ENCODE measurements at places on chromosomes 13 and 19. TPM values are rescaled to one million over a fixed set of nuclear protein-coding genes. Genes with fewer than 3 reads are reported as not detected.

ACTL9 gene
- total RNA-seq = not detected

PSG1 gene
- total RNA-seq = 11.0 TPM

DNA sequence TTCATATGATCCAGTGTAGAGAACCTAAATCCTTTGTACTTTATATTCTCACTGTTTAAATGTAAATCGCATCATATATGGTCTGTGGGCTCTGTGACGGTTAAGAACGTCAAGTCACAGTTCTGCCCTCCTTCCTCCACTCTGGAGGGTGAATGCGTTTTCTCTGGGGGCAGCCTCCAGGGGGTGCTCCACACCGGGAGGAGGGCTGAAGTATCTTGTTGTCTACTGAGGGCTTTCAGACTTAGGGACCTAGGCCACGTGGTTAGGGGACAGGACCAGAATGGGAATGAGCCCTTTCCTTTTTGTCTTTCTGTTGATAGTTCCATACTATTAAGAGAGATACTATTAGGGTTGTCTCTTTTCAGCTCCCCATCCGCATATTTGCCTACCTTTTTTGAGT is 504.9 kb downstream of the FGF9 start:
- no peak for DNase-seq

- no peak for DNase-seq
Observed at GRCh38 chr13:99854366-99854765, 117.2 kb downstream of the ZIC5 start.

- DNase-seq = no peak
Observed at GRCh38 chr13:102399791-102400674, 1.8 kb downstream of the FGF14 start.

DNA sequence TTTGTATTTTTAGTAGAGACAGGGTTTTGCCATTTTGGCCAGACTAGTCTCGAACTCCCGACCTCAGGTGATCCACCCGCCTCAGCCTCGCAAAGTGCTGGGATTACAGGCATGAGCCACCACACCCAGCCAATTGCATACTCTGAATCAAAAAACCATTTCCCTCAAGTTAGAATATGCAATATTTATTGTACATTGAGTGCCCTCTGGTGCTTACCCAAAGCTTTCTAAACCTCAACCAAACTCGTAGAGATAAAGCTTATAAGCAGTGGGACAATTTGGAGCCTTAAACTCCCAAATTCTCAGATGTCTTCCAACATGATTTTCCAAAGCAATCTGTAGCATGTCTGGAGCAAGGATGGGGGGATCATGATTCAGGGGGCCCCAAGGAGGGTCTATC is 22.4 kb downstream of the RFXAP start:
- DNase-seq = no peak

DNA sequence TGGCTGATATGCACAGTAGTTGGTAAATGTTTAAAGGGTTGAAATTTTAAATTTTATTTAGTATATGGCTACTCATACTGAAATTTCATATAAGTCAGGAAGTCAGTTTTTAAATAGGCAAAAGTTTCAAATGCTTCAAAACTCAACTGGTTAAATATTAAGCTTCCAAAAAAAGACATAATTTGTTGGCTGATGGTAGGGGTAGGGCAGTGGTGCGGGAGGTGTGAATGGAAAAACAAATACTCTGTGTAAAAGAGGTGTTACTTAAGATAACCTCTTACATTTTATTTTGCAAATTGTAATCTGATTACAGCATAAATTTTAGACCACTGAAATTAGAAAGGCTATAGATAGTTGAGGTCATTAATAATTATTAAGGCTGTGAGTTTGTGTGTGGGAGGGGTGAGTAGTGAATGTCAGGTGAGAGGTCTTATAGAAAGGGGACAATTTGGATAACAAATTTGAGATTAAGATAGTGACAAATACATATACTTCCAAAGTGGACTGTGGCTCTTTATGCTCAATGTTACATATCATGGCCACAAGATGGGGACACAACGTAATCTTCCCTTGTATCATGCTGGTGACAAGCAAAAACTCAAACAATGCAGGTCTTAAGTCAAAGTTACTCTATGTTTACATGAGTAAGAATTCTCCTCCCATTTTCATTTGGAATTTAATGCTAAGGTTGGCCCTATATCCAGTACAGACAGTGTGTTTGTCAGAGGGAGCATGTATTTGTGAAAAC is 36.6 kb upstream of the OXGR1 start:
- DNase-seq = peak; percentile 59

DNA sequence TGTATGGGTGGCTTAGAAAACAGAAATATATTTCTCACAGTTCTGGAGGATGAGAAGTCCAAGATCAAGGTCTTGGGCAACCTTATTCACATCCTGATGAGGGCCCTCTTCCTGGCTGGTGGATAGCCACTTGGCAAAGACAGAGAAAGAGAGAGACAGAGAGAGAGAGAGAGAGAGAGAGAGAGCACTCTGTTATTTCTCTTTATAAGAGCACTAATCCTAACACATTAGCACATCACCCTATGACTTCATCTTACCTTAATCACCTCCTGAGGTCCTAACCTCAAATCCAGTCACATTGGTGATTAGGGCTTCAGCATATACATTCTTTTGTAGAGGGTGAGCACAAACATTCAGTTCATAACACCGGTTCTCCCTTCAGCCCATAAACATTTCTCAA is 430.3 kb downstream of the EFNB2 start:
- peak; percentile 46 for DNase-seq

DNA sequence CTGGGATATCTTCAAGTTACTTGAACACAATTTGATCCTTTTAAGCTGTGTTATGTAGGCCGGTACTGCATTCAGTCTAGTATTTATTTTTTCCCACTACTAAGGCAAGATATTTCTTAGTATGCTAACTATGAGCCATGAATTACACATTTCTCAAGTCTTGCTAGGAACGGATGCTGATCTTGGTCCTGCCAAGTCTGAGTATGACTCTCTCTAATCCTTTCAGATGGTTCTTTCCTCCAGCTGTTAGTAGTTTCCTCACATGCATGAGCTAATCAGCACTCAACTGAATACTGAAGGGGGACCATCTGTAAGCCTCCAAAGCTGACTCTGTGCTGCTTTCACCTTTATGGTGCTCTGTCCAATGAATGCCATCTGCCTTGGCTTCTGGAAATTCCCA is 460.3 kb downstream of the KCTD12 start:
- DNase-seq = no peak

- peak; percentile 34 for DNase-seq
Observed at GRCh38 chr19:30669329-30670010, 297.3 kb downstream of the ZNF536 start.
